ENCODE measurements at places on chromosomes 4 and X.

DNA sequence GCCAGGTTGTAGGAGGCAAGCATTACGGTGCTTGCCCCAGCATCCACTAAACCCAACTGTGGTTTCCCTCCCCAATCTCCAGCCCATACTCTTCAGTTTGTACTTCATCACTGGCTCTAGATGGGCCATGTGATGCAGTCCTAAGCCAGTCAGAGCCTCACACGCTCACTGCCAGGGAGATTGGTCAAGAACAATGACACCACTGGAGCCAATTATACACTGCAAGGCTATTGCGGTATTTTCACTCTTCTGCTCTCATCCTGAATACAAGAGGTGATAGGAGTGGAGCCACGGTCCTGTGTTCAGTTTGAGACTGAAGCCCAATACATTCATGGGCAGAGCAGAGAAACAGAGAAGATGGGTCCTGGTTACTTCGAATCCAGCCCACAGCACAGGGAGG lies 58.4 kb downstream of the SEPSECS start:
- no peak for DNase-seq

- DNase-seq, result no peak
These were observed 28.2 kb downstream of the APOO start for GRCh38 chrX:23879380-23880090.

- no peak for DNase-seq
These were observed 8.4 kb upstream of the PLA2G12A start for GRCh38 chr4:109738104-109738872.

DNA sequence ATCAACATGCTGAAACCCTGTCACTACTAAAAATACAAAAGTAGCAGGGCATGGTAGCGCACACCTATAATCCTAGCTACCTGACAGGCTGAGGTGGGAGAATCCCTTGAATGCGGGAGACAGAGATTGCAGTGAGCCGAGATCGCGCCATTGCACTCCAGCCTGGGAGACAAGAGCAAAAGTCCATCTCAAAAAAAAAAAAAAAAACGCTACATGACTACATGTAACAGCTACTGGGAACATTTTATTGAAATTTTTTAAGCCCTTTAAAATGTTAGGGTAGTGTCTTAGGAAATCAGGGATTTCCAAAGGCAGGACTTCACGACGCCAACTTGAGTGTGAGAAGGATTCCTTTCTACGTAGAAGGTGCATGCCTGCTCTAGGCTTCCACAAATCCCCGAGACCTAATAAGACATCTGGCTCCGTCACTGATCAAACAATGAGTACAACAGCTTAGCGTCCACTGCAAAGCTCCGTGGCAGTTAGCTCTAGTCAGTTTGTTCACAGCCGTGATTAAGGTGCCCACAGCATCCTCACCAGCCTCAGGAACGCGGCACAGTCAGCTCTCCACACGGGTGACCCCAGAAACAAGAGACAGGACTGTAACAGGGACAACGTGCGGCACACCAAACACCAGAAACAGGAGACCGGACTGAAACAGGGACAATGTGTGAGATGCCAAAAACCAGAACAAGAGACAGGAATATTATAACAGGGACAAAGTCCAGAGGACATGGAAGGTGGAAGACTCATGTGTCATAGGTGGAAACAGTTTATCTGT lies 33.7 kb downstream of the DHRSX start:
- DNase-seq, result no peak

- DNase-seq, result no peak
These were observed 117.0 kb downstream of the DCK start for GRCh38 chr4:71110499-71110898.

DNA sequence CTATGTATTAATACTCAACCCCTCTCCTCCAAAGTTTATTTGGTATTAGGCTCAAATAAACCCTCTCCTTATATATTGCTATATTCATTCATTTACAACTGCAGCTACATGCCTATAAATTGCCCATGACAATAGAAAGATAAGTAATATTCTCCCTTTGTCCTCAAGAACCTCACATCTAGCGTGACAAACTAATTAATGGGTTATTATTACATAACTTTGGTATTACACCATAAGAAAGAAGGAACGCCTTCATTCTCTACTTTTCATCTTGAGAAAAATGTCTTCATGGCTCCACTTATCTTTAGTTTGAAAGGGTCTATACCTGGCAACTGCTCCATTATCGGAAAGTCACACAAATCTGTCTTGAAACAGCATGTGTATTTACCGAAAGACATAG lies 157.7 kb upstream of the RASGEF1B start:
- DNase-seq, result no peak

- no peak for DNase-seq
These were observed at the start of gene SYTL5 for GRCh38 chrX:38006291-38006690. Gene SYTL5 (plus strand): TSS chrX:38006553. CDS start chrX:38033890, 27,337 bp downstream.

- DNase-seq, result no peak
These were observed 637 bp downstream of the AMER1 start for GRCh38 chrX:64204701-64205440.

All from stimulated activated CD8-positive, alpha-beta memory T cell treated with anti-CD3 and anti-CD28 coated beads, Interleukin-15, amount 100 ng/mL, for 24 hours (primary cell).